AG04450 (cell line): ENCODE measurements at places on chromosomes 13 and 19.

DNA sequence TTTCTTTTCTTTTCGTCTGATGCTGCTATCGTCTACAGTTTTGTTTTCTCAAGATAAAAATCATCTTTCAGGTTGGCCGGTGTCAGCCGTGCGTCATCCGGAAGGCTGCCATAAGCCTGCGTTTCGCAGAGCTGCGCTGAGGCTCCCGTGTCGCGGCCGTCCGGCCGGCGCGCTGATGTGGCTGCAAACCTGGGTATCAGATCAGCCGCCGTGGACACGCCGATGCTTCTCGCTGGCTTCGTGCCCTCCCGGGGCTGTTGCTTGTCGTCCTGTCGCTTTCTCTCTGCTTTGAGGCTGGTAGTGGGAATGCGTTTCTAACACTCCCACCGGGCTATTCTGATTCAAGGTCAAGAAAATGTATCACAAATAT lies 45.9 kb upstream of the TFDP1 start:
- DNase-seq, result no peak

DNA sequence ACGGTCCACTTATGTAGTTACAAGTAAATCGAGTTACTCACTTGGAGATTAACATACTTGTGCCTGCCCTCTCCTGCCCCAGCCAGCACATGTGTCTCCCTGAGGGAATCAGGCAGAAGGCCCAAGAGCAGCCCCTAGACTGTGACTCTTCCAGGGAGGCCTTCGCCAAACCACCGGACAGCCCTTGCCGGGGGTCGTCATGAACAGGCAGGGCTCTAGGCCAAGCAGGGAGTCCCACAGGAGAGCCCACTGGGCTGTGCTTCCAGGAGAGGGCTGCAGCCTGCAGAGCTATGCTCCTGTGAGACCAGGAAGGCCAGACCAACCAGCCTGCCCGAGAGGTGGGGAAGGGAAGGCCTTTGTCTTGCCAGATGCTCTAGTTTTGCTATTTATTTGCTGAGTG lies 283.3 kb downstream of the FOXO1 start:
- DNase-seq, result no peak

DNA sequence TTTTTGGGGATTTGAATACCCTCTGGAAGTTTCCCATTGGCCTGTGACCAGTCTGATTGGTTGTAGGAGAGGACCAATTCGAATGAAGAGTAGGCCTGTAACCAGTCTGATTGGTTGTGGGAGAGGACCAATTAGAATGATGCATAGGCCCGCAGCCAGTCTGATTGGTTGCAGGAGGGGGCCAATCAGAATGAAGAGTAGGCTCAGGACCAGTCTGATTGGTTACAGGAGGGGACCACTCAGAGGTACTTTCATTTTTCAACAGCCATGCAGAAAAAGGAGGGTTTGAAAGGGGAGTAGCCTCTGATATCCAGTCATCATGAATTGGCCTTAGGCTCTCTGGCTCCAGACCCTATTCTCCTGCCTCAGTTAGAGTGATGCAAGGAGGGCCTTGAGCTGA lies 30.4 kb upstream of the SLC1A5 start:
- no peak for DNase-seq

- no peak for DNase-seq
These were observed 52.3 kb upstream of the USP29 start for GRCh38 chr19:57067440-57067839.

- DNase-seq, result no peak
These were observed 165.3 kb downstream of the IER2 start for GRCh38 chr19:13315495-13315894.

GRCh38 chr19:14369399-14370168 lies 11.7 kb upstream of the ADGRE5 start:
- no peak for DNase-seq

- DNase-seq, result no peak
These were observed 932 bp downstream of the FAM83E start for GRCh38 chr19:48613852-48614435.

DNA sequence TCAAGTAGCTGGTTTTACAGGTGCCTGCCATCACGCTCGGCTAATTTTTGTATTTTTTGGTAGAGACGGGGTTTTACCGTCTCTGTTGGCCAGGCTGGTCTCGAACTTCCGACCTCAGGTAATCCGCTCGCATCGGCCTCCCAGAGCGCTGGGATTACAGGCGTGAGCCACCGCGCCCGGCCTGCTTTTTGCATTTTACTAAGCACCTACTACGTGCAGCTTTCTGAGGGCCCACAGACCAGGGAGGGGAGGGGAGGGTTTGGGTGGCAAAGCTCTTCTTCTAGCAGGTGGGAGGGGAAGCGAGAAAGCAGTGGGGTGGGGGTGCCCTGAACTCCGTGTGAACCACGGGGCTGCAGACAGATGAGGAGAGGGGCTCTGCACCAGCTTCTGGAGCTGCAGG lies 15.0 kb downstream of the PALM start:
- DNase-seq, result no peak

DNA sequence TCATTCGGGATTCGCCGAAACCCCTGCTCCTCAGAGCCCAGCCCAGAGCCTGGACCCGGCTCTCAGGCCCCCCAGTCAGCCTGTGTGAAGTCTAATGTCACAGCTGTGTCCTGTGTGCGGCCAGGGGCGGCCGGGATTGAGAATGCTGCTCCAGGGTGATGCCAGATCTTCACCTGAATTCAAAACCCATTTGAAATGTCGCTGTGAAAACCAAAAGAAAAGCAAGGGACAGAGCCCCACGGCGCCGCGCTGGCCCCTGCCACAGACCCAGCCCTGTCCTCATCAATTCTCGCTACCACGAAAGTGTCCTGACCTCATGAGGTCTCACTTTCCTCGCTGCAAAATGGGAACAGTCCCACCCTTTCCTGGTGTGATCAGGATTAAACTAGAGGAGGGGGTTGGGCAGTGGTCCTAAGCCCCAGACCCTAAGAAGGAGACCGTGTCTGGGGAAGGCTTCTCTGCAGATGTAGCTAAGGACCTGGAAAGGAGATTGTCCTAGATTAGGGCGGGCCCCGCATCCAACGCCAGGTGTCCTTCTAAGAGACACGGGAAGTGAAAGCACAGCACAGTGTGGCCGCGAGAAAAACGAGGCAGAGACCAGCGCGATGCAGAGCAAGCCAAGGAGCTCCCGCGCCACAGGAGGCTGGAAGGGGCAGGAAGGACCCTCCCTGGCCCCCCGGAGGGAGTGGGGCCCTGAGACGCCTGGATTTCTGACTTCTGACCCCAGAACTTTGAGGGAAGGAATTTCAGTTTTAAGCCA lies 34.0 kb upstream of the SPACA7 start:
- DNase-seq, result no peak

- DNase-seq, result no peak
These were observed 95.6 kb downstream of the KATNAL1 start for GRCh38 chr13:30211745-30212144.

GRCh38 chr19:34767951-34768350 lies 5.1 kb downstream of the ZNF599 start:
- no peak for DNase-seq

DNA sequence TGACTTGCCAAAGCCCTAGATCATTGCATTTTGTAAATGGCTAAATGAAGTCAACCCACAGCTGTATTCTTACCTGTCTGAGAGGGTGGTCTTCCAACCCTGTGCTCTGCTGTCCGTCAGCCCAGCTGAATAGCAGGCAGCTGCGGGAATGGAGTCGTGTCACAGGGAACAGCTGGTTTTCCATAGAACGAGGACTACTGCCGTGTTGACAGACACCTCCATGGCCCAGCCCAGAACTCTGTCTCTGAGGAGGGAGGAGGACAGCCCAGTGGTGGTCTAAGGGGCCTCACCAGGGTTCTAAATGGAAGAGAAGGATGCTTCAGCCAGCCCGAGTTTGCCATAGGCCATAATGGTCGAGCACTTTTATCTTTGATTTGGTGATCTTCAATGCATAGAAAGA lies 110.7 kb downstream of the SLC7A1 start:
- no peak for DNase-seq

GRCh38 chr13:51246025-51246417 lies 23.8 kb downstream of the FAM124A start:
- no peak for DNase-seq
